ENCODE measurements at places on chromosomes 5 and 9.

DNA sequence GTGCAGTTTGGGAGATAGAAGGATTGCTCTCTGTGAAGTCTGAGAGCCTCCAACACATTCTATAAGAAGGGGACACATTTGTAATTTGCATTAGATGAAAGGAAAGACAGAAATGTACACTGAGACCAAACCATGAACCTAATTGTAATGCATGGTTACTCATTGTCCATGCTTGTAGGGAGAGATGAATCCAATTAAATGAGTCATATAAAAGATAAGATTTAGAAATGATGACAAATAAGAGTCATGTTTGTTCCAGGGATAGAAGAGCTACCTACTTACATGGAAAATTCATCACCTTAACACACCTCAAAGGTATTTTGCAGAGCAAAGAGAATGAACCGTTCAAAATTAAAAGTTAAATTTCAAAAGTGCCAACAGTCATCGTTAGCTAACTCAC, 85.1 kb downstream of the FBXL7 start:
- DNase-seq = no peak

- DNase-seq = no peak
These were observed 1.8 kb downstream of the SMC5 start for GRCh38 chr9:70260606-70261005.

GRCh38 chr9:36056896-36057295, 20.2 kb downstream of the RECK start:
- no peak for DNase-seq

GRCh38 chr5:90022002-90022710, 387.4 kb downstream of the CETN3 start:
- DNase-seq = no peak

GRCh38 chr9:113541019-113541900, 77.7 kb downstream of the RGS3 start:
- peak; percentile 55 for DNase-seq

DNA sequence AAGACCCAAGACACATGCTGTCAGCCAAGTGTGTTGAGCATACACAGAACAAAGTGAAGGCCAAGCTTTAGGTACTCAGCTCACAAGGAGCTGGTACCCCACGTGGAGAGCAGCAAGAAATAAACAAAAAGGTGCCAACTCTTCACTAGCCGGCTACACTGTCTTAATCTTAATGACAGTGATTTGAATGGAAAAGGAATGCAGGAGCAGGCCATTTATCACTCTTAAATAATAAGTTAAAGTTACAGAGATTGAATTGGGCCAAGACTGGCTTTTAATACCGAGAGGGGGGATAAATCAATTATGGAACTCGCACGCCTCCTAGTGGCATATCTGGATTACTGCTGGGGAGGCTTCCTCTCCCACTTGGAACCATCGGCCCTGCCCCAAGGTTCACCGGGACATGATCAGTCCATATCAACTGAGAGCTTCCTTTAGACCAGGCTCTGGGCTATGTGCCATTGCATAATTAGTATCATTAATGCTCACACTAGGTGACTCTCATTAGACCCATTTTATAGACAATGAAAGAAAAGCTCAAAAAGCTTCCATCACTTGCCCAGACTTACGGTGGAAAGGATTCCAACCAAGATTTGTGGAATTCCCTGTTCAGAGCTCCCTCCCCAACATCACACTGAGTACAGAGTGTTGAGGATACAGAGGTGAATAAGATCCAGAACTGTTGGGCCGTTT, 94.0 kb downstream of the ACTL7B start:
- peak; percentile 76 for DNase-seq

- no peak for DNase-seq
These were observed 162.8 kb downstream of the PIK3R1 start for GRCh38 chr5:68378204-68378820.

GRCh38 chr9:130212543-130213297, 40.5 kb downstream of the NCS1 start:
- DNase-seq = no peak

DNA sequence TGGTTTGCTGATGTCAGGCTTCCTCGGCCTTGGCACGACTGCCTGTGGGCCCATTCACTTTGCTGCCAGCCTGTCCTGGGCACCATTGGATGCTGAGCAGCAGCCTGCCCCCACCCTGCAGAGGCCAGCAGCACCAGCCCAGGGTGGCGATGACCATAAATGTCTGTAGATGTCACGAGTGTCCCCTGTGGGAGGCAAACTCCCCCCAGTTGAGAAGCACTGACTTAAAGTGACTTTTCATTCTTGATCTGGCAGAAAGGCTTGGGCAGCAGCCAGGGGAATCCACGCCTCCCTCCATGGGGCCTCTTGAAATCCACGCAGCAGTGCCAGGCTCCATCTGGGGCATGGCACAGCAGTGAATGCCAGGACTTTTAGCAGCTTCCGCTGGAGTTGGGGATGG, 21.8 kb downstream of the IRX4 start:
- no peak for DNase-seq

DNA sequence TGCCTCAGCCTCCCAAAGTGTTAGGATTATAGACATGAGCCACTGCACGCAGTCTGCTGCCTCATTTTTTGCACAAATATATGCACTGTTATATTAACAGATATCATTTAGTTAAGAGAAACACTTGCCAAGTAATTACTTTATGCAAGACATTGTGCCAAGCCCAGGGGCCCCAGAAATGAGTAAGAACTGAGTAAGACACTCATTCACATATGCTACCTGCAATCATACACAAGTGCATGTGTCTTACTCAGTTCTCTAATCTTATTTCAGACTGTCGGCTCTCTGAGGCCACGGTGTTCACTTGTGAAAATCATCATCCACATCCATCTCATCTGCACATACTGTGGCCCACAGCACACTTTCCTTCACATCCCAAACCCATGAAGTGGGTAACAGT, 16.0 kb downstream of the TRAF1 start:
- DNase-seq = no peak

- DNase-seq = no peak
These were observed 5.4 kb downstream of the NACC2 start for GRCh38 chr9:136089697-136090045.

Data from right forelimb (tissue), 1 donor.